ENCODE measurements at places on chromosomes 12 and 14.

GRCh38 chr12:56450241-56450640, 1.0 kb upstream of the TIMELESS start:
- H3K36me3 ChIP-seq: no peaks in the 10 kb centered on the region
- H3K4me1 ChIP-seq: no peaks in the 10 kb centered on the region
- no peak overlapping the region for H3K27ac ChIP-seq
- no peaks in the 10 kb centered on the region for H3K27me3 ChIP-seq

DNA sequence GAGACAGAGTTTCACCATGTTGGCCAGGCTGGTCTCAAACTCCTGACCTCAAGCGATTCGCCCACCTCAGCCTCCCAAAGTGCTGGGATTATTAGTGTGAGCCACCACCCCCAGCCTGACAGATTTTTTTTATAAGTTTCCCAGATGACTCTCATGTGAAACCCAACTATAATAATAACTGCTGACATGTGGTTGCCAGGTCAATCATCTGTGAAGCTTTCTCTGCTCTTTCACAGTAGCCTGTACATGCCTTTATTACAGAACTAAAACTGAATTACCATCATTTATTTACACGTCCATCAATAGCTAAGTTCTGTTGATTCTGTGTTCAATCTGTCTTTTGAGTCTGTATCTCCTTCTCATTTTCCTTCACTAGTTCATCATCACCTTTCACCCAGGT, 218.5 kb downstream of the RPS29 start:
- no peaks in the 10 kb centered on the region for H3K27me3 ChIP-seq
- no peak for DNase-seq
- no peaks in the 10 kb centered on the region for H3K36me3 ChIP-seq
- H3K4me1 ChIP-seq: no peaks in the 10 kb centered on the region
- H3K27ac ChIP-seq: no peak overlapping the region
- no peak overlapping the region for H3K4me3 ChIP-seq

DNA sequence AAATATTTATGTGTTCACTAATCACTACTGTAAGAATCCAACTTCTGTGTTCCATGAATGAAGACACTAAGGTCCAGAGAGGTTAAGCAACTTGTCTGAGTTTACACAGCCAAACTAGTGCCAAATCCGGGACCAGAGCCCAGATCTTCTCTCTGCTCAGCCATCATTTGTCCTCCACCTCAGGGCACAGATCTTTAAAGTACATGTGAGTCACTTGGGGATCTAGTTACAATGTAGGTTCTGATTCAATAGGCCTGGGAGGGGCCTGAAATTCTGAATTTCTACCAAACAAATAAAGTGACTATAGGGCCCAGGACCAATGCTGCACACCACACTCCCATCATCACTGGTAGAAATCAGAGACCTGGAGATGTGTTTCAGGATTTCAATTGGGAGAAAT, 162.9 kb downstream of the GXYLT1 start:
- no peaks in the 10 kb centered on the region for H3K4me1 ChIP-seq
- DNase-seq: no peak
- H3K27ac ChIP-seq: no peak overlapping the region
- no peak overlapping the region for H3K4me3 ChIP-seq

DNA sequence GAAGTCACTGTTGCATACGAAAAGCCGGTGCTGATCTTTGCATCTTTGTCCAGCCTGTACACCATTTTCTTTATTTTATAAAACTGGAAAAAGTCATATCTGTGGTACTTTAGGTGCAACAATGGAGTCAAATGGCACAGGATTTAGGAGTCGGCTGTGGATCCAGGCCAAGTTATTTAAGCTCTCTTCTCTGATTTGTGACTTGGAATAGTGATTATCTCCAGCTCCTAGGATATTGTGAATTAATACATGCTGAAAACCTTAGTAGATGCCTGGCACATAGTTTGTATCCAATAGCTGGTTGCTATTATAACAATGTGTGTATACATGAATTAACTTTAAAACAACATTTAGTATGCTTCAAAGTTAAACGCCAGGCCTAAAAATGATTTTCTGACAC, 6.2 kb upstream of the CCER1 start:
- no peak overlapping the region for H3K4me3 ChIP-seq
- H3K27ac ChIP-seq: no peak overlapping the region
- no peaks in the 10 kb centered on the region for H3K4me1 ChIP-seq
- H3K27me3 ChIP-seq: no peaks in the 10 kb centered on the region
- no peaks in the 10 kb centered on the region for H3K36me3 ChIP-seq
- DNase-seq: no peak

DNA sequence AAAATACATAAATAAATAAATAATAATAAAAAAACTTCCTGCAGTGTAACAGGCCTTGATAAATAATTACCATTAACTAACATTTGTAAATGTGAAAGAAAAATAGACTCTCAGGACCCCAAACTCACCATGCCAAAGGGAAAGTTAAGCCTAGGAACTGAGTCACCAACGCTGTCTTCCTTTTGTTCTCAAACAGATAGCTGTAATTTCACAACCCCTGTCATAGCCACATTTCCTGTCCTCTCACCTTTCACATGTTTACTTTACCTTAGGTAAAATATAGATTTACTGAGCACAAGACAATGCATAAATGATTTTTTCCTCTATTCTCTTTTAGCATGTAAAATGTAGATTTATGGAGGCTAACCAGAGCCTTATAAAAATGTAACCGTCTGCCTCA, 35.9 kb upstream of the CHST11 start:
- no peak overlapping the region for H3K4me3 ChIP-seq
- H3K4me1 ChIP-seq: no peaks in the 10 kb centered on the region
- H3K27me3 ChIP-seq: no peaks in the 10 kb centered on the region
- DNase-seq: no peak
- no peak overlapping the region for H3K27ac ChIP-seq
- no peaks in the 10 kb centered on the region for H3K36me3 ChIP-seq

DNA sequence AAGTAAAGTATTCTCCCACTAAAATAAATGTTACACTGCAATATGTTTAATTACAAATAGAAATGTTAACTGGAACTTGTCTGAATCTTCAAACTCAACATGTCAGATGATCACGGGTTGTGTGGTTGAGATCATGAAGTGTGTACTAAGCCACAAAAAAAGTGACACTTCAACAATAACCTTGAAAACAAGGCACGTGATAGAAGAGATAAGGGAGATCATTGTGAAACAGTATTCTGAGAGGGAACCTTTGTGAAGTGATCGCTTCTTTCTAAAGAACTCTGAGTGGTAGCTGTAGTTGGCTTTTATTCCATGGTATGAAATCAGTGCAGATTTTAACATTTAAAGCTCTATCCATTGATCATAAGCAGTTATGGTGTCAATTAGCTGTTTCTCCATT, 60.0 kb downstream of the LIN52 start:
- no peak overlapping the region for H3K27ac ChIP-seq
- H3K36me3 ChIP-seq: no peaks in the 10 kb centered on the region
- H3K4me3 ChIP-seq: no peak overlapping the region
- no peaks in the 10 kb centered on the region for H3K4me1 ChIP-seq

DNA sequence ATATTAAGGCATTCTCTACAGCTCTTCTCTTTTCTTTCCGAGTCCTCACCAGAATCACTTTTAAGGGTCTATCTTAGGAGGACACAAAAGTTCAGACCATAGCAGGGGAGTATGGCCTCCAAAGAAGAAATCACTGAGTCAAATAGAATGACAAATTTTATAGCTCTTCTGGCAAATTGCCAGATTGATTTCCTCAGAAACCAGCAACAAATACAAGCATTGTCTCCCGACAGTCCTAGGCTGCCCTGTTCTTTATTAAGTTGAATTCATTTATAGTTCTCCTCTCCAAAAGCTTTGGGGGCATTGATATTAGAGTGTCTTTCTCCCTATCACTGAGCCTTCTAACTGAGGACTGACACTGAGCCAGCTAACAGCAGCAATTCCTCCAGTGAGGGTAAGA, 156.4 kb upstream of the FRMD6 start:
- H3K4me1 ChIP-seq: no peaks in the 10 kb centered on the region
- no peaks in the 10 kb centered on the region for H3K27me3 ChIP-seq
- H3K27ac ChIP-seq: no peak overlapping the region

DNA sequence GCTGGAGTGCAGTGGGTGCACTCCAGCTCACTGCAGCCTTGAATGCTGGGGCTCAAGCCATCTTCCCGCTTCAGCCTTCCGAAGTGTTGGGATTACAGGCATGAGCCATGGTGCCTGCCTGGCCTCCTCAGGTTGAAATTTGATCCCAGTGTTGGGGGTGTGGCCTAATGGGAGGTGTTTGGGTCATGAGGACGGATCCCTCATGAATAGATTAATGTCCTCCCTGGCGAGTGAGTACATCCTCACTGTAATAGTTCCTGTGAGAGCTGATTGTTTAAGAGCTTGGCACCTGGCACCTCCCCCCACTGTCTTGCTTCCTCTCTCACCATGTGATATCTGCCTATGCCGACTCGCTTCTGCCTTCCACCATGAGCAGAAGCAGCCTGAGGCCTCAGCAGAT, 84.7 kb downstream of the TSPAN9 start:
- H3K27ac ChIP-seq: no peak overlapping the region
- no peak overlapping the region for H3K4me3 ChIP-seq
- no peaks in the 10 kb centered on the region for H3K4me1 ChIP-seq
- H3K27me3 ChIP-seq: no peaks in the 10 kb centered on the region

DNA sequence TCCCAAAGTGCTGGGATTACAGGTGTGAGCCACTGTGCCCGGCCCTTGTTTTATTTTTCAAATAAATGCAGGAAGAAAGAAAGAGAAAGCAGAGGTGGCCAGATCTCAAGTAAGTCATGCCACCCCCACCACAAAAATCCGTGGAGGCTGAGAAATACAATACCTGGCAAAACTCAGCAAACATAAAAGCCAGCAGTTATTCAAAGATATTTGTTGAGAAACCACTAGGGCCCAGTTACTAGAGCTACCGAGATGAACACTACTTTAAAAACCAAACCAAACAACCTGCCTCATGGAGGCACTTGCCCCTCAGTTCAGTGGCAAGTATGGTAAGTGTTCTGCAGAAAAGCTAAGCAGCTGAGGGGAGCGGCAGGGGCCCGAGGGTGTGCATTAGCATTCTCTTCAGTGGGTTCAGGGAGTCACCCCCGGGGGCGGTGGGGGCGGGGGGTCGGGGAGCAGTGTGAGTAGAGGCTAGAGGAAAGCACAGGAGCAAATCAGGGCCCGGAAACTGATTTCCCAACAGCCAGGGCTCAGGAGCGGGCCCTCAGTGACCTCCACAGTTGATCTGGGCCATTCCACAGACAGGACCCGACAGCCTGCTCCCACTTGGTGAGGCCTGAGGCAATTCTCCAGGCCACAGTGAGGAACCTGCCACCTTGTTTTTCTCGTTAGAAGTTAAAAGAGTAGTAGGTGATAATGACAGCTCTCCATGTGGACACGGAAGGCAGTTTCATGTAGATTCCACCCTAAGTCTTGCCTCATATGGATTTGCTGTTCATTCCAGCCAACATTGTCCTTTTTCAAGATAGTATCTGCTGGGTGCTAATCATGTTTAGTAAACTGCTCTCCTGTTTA, 8.6 kb downstream of the EVL start:
- H3K36me3 ChIP-seq: peaks cover 23% of the 10 kb centered on the region
- H3K4me3 ChIP-seq: peak overlapping the region; percentile 30
- H3K27me3 ChIP-seq: no peaks in the 10 kb centered on the region
- H3K4me1 ChIP-seq: peaks cover 97% of the 10 kb centered on the region
- H3K27ac ChIP-seq: peak overlapping the region; percentile 90
- no peak for DNase-seq

DNA sequence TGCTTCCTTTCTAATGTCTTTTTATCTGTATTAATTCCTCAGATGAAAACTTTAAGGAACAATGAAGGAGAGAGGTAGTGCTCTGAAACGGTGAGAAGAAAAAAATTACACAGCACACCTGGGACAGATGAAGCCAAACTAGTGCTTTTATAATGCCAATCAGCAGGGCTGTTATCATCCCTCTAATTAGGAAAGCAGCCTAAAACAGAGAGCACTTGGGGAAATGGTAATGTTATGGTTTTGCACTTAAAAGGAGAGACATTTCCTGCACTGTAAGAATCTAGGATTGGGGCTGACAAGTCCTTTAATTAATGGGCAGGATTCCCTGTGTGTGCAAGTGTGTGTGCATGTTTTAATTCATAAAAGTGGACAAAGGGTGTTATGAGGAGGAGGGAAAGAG, 4.8 kb upstream of the LMO3 start:
- H3K27me3 ChIP-seq: no peaks in the 10 kb centered on the region
- no peak overlapping the region for H3K27ac ChIP-seq
- DNase-seq: no peak
- H3K4me1 ChIP-seq: no peaks in the 10 kb centered on the region
- H3K36me3 ChIP-seq: no peaks in the 10 kb centered on the region

- no peak for DNase-seq
- H3K4me1 ChIP-seq: peaks cover 3% of the 10 kb centered on the region
- no peak overlapping the region for H3K4me3 ChIP-seq
- H3K27ac ChIP-seq: no peak overlapping the region
Measured at GRCh38 chr14:103820908-103821307, 26.5 kb downstream of the PPP1R13B start.

DNA sequence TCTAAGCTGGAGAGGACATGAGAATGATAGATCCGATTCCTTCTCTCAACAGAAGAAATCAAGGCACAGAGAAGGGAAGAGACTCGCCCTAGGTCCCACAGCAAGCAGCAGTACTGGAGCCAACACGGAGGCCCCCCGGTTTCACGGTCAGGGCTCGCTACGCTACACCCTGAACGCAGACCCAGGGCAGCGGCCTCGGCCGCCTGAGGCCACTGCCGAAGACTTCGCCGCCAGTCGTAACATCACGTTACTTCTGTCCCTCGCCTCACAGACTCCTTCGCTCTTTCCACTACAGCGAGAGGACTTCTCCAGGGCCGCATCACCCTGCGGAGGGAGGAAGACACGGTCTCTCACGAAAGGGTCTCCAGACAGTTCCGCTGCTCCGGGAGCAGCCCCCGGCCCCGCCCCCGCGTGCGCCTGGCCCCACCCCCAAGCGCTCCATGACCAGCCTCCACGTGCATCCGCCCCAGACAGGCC, 411 bp upstream of the DCAF4 start:
- H3K27ac ChIP-seq: no peak overlapping the region
- H3K4me1 ChIP-seq: peaks cover 12% of the 10 kb centered on the region
- no peaks in the 10 kb centered on the region for H3K36me3 ChIP-seq
- no peaks in the 10 kb centered on the region for H3K27me3 ChIP-seq

DNA sequence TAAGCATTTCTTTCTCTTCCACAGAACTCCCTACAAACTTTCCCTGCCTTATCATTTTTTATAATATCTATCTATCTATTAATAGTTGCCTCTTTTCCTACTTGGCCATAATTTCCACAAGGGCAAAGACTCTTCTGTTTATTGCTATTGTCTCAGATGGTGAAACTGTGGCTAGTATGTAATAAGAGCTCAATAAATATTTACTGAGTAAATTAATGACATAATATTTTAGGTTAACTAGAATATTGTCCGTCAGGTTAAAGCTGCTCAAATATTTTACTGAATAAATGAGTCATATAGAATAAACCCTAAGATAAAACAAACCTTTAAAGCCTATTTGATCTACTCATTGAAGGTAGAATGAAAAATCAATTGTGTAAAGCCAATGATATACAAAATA, 240.5 kb downstream of the PPFIA2 start:
- no peaks in the 10 kb centered on the region for H3K36me3 ChIP-seq
- no peaks in the 10 kb centered on the region for H3K27me3 ChIP-seq
- no peak for DNase-seq

- no peak for DNase-seq
- no peaks in the 10 kb centered on the region for H3K4me1 ChIP-seq
- H3K36me3 ChIP-seq: no peaks in the 10 kb centered on the region
- no peaks in the 10 kb centered on the region for H3K27me3 ChIP-seq
- H3K27ac ChIP-seq: no peak overlapping the region
Measured at GRCh38 chr12:27455589-27455988, 9.1 kb downstream of the SMCO2 start.

All from effector memory CD4-positive, alpha-beta T cell (primary cell).